SJSA1 (cell line): ENCODE measurements at places on chromosomes 3 and 15. TPM values are rescaled to one million over a fixed set of nuclear protein-coding genes. Genes with fewer than 3 reads are reported as not detected.

DNA sequence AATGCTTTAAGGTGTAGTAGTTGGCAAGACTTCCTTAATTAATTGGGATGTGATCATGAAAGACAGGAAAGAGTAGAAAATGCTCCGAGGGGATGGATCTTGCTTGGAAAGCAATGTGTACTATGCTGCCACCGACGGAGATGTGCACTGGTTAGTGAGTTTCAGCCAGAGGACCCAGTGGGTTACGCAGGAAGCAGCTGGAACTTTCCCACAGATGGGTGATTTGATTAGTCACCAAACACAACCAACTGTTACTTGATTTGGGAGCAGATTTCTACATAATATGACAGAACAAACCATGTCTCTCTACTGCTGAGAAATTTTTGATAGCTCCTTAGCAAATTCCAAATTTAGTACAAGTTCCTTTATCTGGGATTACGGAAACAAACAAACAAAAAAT is 245.4 kb upstream of the MCTP2 start:
- no peak overlapping the region for H3K4me3 ChIP-seq
- no peaks in the 10 kb centered on the region for H3K4me1 ChIP-seq
- no peak for DNase-seq
- H3K36me3 ChIP-seq = no peaks in the 10 kb centered on the region
- H3K27ac ChIP-seq = no peak overlapping the region
- H3K27me3 ChIP-seq = 0 out of 2 replicates have a peak, but pooled peaks cover 4% of the 10 kb centered on the region

- no peaks in the 10 kb centered on the region for H3K36me3 ChIP-seq
- H3K4me1 ChIP-seq = no peaks in the 10 kb centered on the region
Observed at GRCh38 chr3:134075846-134076245, 46.1 kb upstream of the SLCO2A1 start.

DNA sequence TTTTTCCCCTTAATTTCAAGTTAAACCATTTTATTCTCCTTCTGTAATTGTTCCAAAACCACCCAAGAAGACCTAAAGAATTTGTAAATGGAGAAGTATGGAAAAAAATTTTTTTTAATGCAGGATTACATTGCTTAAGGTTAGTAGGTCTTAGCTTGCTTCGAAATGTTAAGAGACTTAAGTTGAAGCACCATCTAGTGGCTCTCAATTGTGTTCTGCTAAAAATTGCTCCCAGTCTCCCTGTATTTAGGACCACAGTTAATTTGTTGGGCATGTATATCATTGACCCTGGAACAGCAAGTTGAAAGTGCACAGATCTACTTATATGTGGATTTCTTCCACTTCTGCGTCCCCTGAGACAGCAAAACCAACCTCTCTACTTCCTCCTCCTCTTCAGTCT is 32.4 kb downstream of the CD200R1L start:
- H3K4me3 ChIP-seq = no peak overlapping the region
- H3K27me3 ChIP-seq = no peaks in the 10 kb centered on the region
- no peak for DNase-seq
- H3K27ac ChIP-seq = no peak overlapping the region
- no peaks in the 10 kb centered on the region for H3K36me3 ChIP-seq
- peaks cover 5% of the 10 kb centered on the region; the same call in 1 of the 2 replicates for H3K4me1 ChIP-seq

COLQ gene
- 0.29 TPM in 1 of 2 replicates, not detected in the other for total RNA-seq

- DNase-seq = no peak
- H3K4me3 ChIP-seq = no peak overlapping the region
- H3K36me3 ChIP-seq = no peaks in the 10 kb centered on the region
Observed at GRCh38 chr3:149266736-149267135, 45.1 kb upstream of the CP start.

ITIH1 gene
- not detected in 2 replicates for total RNA-seq

GRCh38 chr15:34358367-34358766 is 8.6 kb downstream of the LPCAT4 start:
- H3K36me3 ChIP-seq = peaks cover 27% of the 10 kb centered on the region
- H3K4me3 ChIP-seq = no peak overlapping the region
- no peak for DNase-seq
- no peak overlapping the region for H3K27ac ChIP-seq

AHSG gene
- total RNA-seq = not detected in 2 replicates

SPINK8 gene
- not detected in 2 replicates for total RNA-seq

- no peak overlapping the region for H3K4me3 ChIP-seq
- H3K27me3 ChIP-seq = no peaks in the 10 kb centered on the region
- H3K4me1 ChIP-seq = peaks cover 24% of the 10 kb centered on the region
- H3K36me3 ChIP-seq = no peaks in the 10 kb centered on the region
- H3K27ac ChIP-seq = no peak overlapping the region
- DNase-seq = no peak
Observed at GRCh38 chr15:75161917-75162414, 39.7 kb upstream of the C15orf39 start.

RASL12 gene
- total RNA-seq = 175 and 181 TPM in 2 replicates

DNA sequence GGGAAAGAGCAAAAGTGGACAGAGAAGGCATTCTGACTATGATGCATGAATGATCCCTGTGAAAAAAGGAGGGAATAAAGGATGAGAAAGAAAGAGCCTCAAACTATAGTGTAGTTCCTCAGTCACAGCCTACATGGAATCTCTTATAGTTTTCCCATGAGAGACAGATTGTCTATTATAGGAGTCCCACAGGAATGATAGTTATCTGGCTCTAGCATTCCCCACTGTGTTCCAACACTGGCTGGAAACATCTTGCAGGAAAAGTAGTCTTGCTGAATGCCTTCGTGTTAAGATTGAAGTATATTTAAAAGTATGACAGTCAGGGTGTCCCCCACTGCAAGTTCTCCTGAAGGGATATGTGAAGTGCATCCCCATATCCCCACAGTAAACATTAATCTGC is 641.5 kb upstream of the NECTIN3 start:
- DNase-seq = no peak
- no peaks in the 10 kb centered on the region for H3K27me3 ChIP-seq
- H3K27ac ChIP-seq = no peak overlapping the region
- H3K36me3 ChIP-seq = no peaks in the 10 kb centered on the region
- no peak overlapping the region for H3K4me3 ChIP-seq
- H3K4me1 ChIP-seq = no peaks in the 10 kb centered on the region; the same call in 1 of the 2 replicates

DNA sequence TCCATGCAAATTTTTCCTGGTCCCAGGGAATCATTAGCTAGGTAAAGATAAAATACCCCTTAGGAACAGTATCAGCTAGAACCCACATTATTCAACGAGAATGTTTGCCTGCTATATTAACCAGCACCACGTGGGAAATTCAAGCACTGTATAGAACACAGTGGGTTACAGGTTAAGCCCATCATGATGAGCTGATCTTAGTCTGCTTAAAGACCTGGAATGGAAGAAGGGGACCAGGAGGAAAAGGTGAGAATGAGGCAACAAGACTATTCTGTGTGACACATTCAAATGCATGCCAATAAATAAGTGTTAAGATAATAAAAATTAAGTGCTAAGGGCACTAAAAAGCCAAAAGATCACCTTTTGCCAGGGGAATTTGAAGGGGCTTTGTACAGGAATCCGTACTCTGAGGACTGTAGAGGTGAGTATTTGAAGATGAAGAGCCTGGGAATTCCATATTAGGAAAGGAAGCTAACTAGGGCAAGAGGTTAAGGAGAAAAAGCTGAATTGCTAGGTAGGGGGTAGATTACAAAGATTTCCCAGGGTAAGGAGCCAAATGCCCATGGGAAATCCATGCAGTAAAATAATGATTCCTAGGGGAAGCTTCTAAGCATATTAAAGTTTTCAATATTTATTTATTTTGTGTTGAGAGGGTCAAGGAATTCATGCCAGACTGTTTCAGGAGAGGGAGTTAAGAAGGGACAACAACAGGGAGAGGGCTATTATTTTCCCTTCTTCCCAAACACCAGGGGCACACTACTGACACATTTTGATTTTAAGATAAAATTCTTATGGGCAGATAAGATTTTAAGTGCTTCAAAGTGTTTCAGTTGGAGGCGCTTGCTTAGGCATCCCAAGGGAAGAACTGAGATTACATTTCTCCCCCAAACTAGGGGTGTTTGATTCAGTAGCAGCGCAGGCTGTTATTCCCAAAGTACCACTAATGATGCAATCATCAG is 2.3 kb upstream of the MED12L start:
- H3K4me3 ChIP-seq = no peak overlapping the region
- peaks cover 20% of the 10 kb centered on the region for H3K4me1 ChIP-seq
- no peaks in the 10 kb centered on the region for H3K36me3 ChIP-seq
- DNase-seq = no peak

GRCh38 chr15:77535845-77536244 is 96.9 kb downstream of the LINGO1 start:
- H3K27me3 ChIP-seq = no peaks in the 10 kb centered on the region
- no peak for DNase-seq
- no peaks in the 10 kb centered on the region for H3K4me1 ChIP-seq
- no peak overlapping the region for H3K4me3 ChIP-seq
- no peaks in the 10 kb centered on the region for H3K36me3 ChIP-seq

DNA sequence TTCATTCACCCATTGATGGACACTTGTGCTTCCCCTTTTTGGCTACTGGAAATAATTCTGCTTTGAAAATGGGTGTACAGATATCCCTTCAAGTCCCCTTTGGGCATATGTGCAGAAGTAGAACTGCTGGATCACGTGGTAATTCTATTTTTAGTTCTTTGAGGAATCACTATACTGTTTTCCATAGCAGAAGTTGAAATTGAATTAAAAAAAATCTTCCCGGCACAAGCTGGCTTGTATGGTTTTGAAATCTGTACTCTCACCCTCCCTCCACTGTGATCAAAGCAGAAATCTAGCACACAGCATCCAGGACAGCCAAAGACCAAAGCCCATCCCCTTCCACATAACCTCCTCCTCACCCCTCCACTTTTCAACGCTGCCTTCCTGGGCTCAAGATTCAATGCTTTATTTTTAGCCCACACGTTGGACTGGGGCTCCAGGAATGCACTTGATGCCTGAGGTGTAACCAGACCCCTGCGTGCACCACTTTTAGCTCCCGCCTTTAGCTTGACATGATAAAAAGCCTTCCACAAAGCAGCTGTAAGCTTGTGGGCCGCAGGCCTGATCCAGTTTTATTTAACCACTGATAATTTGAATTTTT is 29.9 kb downstream of the TMEM40 start:
- no peaks in the 10 kb centered on the region for H3K36me3 ChIP-seq
- DNase-seq = no peak
- H3K27ac ChIP-seq = no peak overlapping the region
- no peaks in the 10 kb centered on the region for H3K4me1 ChIP-seq
- H3K4me3 ChIP-seq = no peak overlapping the region
- no peaks in the 10 kb centered on the region for H3K27me3 ChIP-seq

SMCO1 gene
- total RNA-seq = not detected in 2 replicates

GPR87 gene
- total RNA-seq = 0.29 TPM in 1 of 2 replicates, not detected in the other

DNA sequence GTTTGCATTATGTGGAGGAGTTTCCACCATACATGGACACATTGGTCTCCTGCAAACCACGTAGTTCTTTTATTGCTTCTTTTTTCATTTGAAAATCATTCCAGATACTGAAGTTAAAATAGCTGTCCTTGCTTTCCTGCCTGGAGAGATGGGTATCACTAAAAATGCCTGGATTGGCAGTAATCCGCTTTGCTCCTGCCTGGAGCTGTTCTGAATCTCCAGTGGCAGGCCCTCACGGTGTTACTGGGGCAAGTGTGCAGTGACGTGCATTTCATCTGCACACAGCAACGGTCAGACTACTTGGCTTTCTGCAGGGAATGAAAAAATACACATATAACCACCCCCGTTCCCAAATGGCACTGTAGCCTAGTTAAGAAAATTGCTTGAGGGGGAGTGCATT is 272.9 kb downstream of the IL5RA start:
- no peaks in the 10 kb centered on the region for H3K4me1 ChIP-seq
- H3K27ac ChIP-seq = no peak overlapping the region
- no peaks in the 10 kb centered on the region for H3K36me3 ChIP-seq
- no peaks in the 10 kb centered on the region for H3K27me3 ChIP-seq

GRCh38 chr15:82709421-82710207 is at the start of gene AP3B2:
Gene AP3B2, minus strand, starts transcription at chr15:82709875. Its CDS starts 169 bp downstream, at chr15:82709706.
- H3K27me3 ChIP-seq = no peaks in the 10 kb centered on the region
- H3K27ac ChIP-seq = no peak within 1 kb of the TSS
- H3K4me3 ChIP-seq = peak within 1 kb of the TSS; percentile 51
- DNase-seq = peak; percentile 60
- H3K36me3 ChIP-seq = no peaks in the 10 kb centered on the region

DNA sequence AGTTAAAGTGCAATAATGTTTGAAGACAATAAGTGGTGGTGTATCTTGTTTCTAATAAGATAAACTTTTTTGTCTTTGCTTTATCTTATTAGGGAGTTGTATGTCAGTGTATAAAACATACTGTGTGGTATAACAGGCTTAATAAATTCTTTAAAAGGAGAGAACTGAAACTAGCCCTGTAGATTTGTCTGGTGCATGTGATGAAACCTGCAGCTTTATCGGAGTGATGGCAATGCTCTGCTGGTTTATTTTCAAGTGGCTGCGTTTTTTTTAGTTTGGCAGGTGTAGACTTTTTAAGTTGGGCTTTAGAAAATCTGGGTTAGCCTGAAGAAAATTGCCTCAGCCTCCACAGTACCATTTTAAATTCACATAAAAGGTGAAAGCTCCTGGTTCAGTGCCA is 2.7 kb downstream of the RPL15 start:
- H3K4me1 ChIP-seq = peaks cover 15% of the 10 kb centered on the region; the same call in 1 of the 2 replicates
- no peak for DNase-seq
- peaks cover 48% of the 10 kb centered on the region for H3K36me3 ChIP-seq
- H3K4me3 ChIP-seq = no peak overlapping the region
- H3K27me3 ChIP-seq = no peaks in the 10 kb centered on the region

- H3K4me1 ChIP-seq = no peaks in the 10 kb centered on the region
- no peak overlapping the region for H3K27ac ChIP-seq
- DNase-seq = no peak
- H3K4me3 ChIP-seq = no peak overlapping the region
- H3K36me3 ChIP-seq = no peaks in the 10 kb centered on the region
Observed at GRCh38 chr15:67794832-67795574, 30.3 kb upstream of the SKOR1 start.

GRCh38 chr3:33799202-33799551 is 747 bp downstream of the PDCD6IP start:
- peaks cover 14% of the 10 kb centered on the region; the same call in 1 of the 2 replicates for H3K4me1 ChIP-seq
- peaks cover 16% of the 10 kb centered on the region; the same call in 1 of the 2 replicates for H3K36me3 ChIP-seq
- DNase-seq = no peak
- H3K27me3 ChIP-seq = no peaks in the 10 kb centered on the region

GRCh38 chr3:142065344-142065743 is 84.0 kb downstream of the TFDP2 start:
- H3K27ac ChIP-seq = no peak overlapping the region
- H3K4me1 ChIP-seq = no peaks in the 10 kb centered on the region
- no peaks in the 10 kb centered on the region for H3K36me3 ChIP-seq
- DNase-seq = no peak

DNA sequence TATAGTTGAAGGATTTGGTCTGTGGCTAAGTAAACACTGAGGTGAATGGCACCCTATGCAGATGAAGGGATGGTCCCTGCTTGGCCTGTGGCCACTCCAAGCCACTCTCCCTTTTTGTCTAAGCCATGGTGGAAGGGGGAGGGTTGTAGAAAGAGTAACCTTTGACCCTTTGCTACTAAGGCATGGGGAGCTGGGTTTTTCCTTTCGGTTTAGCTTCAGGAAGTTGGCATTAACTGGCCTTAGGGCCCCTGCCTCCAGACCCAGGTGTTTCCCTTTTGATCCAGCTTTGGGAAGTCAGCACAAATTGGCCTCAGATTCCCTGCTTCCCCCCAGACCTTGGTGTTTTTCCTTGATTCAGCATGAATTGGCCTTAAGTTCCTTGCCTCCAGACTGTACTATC is 49.5 kb downstream of the EFCAB12 start:
- H3K36me3 ChIP-seq = no peaks in the 10 kb centered on the region
- DNase-seq = no peak
- no peaks in the 10 kb centered on the region for H3K4me1 ChIP-seq
